Dermis blood vessel endothelial cell (primary cell): ENCODE measurements at places on chromosomes 4 and X.

GRCh38 chr4:129747756-129748155 lies 651.8 kb downstream of the C4orf33 start:
- DNase-seq = no peak

DNA sequence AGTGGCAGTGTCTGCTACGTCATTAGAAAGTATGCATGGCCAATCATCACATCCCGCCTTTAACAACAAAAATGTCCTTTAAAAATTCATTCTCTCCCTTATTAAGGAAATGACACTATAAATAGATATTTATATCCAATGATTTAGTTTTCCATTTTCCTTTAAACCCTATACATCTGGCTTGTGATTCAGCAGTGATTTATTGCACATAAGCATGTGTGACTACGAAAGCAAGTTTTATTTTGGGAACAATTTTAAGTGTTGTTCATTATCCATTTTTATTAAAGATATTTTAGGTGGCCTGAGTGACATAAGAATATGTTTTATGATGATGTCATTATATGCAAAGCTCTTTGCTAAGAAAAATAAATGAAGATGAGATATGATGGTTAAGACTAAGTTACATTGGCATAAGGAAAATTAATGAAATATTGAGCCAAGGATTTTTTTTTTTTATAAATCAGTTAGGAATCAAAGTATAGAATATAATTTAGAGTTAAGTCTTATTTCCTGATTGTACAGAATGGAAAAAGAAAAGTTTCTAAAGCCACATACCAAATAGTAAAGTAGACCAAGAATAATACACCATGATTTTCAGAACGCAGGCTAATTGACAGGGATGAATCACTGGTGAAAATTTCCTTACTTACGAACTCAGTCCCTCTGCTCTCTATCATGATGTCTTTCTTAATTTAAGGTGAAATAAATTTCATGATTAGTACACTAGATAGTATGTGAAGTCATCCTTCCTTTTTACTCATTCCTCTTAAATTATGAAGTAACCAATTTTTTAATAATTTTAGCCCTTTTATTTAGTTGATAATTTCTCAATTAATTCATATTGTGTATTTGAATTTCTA lies 822.4 kb downstream of the FAT4 start:
- no peak for DNase-seq

DNA sequence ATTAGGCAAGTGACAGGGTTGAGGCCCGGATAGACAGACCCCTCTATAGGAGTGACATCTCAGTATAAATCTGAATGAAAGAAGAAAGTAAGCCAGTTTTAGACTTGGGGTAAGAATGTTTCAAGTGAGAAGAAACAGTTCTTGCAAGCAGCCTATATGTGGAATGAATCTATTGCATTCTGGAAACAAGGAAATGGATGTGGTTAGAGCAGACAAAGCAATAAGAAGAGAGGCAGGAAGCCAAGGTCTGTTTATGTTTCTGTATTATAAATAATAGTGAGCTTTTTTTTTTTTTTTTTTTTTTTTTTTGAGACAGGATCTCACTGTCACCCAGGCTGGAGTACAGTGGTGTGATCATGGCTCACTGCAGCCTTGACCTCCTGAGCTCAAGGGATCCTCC lies 255.8 kb downstream of the UNC5C start:
- DNase-seq = peak; percentile 35

DNA sequence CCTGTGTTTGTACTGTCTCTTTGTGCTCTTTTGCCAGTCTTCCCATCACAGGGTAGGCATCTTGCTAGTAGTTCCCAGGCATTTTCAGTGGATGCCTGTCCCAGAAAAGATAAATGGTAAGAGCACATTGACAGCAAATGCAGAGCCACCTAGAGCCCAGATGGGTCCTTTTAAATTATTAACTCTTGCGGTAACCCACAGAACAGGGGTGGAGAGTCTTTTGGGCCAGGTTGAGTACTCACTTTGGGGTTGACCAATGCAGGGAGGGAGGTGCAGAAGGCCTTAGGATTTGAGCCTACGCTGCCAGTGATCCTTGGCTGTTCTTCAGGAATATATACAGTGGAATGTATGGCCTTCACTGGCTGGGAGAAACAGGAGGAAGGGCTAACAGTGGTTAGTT lies 173.8 kb downstream of the MSN start:
- no peak for DNase-seq

GRCh38 chr4:135186002-135186401 lies 984.4 kb upstream of the PABPC4L start:
- no peak for DNase-seq

GRCh38 chrX:39443240-39443639 lies 642.0 kb downstream of the MID1IP1 start:
- DNase-seq = no peak

- no peak for DNase-seq
Observed at GRCh38 chrX:136665258-136665900, 17.4 kb downstream of the CD40LG start.

DNA sequence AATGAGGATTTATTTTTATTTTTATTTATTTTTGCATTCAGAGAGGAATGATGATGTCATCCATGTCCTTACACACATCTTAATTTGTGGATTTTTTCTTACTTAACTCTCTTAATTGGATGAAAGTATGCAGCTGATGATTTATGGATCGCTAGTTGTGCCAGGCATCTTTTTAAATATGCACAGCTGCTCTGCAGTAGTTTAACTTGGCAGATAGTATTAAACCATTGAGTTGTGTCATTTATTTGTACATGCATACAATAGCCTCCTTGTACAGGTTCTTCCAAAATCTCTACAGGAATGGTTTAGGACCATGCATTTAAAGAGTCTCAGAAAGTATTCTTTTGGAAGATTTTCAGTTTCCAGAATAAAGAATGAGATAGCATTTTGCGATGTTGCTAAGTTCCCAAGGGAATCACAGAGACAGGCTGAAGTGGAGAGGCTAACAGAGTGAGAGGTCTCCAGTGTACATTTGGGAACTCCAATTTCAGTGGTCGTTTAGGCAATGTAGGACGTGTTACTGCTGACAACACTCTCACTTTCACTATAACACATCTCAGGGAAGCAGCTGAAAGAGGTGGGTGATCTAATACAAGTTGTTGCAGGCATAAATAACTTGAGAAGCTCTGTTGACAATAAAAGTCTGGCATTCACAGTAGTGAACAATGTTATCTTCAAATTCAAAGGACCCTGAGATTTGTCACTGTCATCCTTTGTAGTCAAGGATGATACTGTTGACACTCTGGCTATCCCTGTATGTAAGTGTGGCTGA lies 49.9 kb upstream of the SCRG1 start:
- DNase-seq = no peak

DNA sequence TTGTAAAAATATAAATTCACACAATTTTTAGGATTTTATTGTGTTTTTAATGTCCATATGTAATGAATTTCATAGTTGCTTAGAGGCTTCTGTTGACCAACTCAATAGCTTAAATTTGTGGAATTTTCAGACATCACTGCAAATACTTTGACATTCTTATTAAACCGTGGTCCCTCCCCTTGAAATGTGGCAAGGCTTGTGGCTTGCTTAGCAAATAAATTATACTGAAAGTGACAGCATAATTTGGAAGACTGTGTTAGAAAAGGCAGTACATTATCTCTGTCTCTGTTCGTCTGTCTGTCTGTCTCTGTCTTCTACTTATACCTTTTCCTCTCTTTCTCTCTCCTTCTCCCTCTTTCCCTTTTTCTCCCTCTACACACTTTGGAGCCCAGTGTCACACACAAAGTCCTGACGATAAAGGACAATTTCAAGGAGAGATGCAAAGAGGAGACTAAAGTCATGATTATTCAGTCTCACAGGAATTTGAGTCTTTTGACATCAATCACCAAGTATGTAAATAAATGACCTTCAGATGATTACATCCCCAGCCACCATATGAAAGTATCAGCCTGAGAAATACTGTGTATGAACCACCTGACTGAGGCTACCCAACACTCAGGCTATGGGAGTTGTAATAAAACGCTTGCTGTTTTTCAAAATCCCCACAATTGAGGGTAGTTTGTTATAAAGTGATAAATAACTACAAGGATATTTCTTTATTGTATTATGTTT lies 21.0 kb upstream of the UGT2B7 start:
- no peak for DNase-seq

DNA sequence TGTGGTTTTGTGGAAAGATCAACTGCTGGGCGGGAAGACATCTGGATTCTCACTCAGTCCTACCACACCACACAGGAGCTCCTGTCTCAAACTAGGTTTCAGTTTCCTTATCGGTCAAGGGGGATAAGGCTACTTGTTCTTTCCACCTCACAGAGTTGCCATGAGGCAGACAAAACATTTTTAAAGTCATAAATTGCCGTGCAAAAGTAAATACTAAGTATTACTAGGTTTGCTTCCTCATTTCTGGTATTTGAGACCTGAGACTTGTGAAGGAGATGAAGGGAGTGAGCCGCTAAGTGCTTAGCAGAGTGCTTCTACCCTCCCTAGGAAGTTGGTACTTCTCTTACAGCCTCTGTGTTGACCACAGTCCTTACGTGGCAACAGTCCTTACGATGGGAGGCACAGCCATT lies 1.5 kb downstream of the LAP3 start:
- peak; percentile 18 for DNase-seq

GRCh38 chr4:125735102-125735501 lies 420.3 kb downstream of the FAT4 start:
- peak; percentile 91 for DNase-seq

GRCh38 chrX:36963069-36963808 lies 44.9 kb upstream of the FAM47C start:
- DNase-seq = no peak

DNA sequence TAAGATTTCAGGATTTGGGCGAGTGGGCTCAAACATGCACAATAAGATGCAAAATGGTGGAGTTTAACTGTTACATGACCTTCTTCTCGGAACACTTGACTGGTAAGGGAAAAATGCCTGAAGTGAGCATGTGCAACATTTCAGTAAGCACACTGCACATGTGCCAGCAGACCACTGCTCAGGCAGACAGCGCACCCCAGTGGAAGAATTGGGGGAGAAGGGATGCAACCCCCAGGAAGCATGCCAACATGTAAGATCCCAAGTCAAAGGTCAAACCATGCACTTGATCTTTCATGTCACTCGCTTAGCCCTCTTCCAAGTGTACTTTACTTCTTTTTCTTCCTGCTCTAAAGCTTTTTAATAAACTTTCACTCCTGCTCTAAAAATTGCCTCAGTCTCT lies 256.3 kb downstream of the CENPC start:
- no peak for DNase-seq

DNA sequence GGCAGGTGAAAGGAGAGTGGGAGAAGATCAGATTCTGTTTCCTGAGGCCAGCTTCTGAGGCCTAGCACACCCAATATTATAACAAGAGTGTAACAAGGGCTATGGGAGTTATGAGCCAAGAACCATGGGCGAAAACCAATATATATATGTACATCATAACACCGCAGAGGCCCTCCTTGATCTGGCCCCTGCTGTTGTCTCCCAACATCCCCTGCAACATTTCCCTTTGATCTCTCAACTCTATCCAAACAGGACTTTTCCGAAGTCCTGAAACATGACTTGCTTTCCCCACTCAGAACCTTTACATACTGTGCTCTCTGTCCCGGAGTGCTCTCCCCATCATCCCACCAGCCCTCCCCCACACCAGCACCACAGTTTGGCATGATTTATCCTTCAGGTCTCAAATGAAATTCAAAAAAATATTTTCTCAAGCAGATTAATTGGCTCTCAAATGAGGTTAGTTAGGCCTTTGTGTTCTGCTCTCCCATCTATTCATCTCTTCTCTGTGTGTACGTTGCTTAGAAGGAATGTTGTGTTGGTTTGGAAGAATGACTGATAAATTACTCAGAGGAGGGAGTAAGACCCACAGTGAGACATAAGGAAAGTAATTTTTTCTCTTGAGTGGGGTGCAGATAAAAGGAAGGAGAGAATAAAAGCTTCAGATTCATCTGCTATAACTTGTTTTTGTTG lies 58.1 kb upstream of the SMIM10 start:
- DNase-seq = no peak

GRCh38 chr4:89000844-89001360 lies 56.1 kb downstream of the FAM13A start:
- DNase-seq = peak; percentile 79

- no peak for DNase-seq
Observed at GRCh38 chr4:83546786-83547185, 10.9 kb downstream of the GPAT3 start.

DNA sequence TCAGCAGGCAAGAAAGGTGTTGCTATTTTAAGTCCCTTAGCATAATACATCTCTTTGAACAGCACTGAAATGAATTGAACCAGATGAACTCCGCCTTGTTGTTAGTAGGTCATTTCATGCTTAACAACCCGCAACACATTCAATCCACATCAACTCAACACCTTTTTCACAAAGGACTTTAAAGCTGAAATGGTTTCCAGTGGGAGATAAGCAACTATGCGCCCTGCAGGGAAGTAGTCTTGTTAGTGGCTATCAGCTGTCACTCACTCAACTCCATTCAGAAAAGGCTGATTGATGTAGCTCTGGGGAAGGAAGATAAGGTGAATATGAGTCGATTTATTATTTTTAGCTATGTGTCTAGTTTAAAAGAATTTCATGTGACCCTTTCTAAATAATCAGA lies 46.0 kb downstream of the ATP8A1 start:
- no peak for DNase-seq

- no peak for DNase-seq
Observed at GRCh38 chrX:80511969-80512760, 91.9 kb downstream of the TENT5D start.

DNA sequence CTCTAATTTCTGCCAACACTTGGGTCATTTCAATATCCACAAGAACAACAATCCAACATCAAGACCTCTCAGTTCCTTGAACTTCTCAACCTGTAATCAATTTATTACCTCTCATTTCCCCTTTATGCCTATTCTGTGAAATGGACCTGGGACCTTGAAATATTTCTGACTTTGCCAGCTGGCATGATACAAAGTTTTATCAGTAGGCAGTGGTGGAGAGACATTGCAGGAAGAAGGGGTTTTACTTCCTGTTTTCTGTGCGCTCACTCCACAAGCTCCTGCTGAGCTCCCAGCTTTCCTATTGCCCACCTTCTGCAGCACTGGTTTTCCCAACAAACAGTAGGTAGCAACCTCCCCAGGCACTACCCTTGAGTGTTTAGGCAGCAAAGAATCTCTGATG lies 3.5 kb upstream of the ARHGEF6 start:
- DNase-seq = no peak

GRCh38 chr4:108954880-108955279 lies 192.0 kb upstream of the ETNPPL start:
- DNase-seq = peak; percentile 39
